ENCODE measurements at places on chromosomes 5 and 9. TPM values are rescaled to one million over a fixed set of nuclear protein-coding genes. Genes with fewer than 3 reads are reported as not detected.

LCN1 gene
- total RNA-seq: not detected

- peaks cover 4% of the 10 kb centered on the region for H3K27me3 ChIP-seq
- H3K4me1 ChIP-seq: no peaks in the 10 kb centered on the region
- no peaks in the 10 kb centered on the region for H3K36me3 ChIP-seq
- H3K27ac ChIP-seq: no peak overlapping the region
Observed at GRCh38 chr9:93003552-93004407, 54.7 kb upstream of the SUSD3 start.

GRCh38 chr5:54719384-54720283, 202.1 kb downstream of the SNX18 start:
- peak; percentile 45 for DNase-seq
- no peaks in the 10 kb centered on the region for H3K36me3 ChIP-seq
- H3K4me3 ChIP-seq: no peak overlapping the region

GRCh38 chr5:156124708-156125107, 202.3 kb upstream of the SGCD start:
- no peaks in the 10 kb centered on the region for H3K4me1 ChIP-seq
- no peak overlapping the region for H3K4me3 ChIP-seq
- H3K36me3 ChIP-seq: no peaks in the 10 kb centered on the region
- no peaks in the 10 kb centered on the region for H3K27me3 ChIP-seq
- H3K27ac ChIP-seq: no peak overlapping the region

DNA sequence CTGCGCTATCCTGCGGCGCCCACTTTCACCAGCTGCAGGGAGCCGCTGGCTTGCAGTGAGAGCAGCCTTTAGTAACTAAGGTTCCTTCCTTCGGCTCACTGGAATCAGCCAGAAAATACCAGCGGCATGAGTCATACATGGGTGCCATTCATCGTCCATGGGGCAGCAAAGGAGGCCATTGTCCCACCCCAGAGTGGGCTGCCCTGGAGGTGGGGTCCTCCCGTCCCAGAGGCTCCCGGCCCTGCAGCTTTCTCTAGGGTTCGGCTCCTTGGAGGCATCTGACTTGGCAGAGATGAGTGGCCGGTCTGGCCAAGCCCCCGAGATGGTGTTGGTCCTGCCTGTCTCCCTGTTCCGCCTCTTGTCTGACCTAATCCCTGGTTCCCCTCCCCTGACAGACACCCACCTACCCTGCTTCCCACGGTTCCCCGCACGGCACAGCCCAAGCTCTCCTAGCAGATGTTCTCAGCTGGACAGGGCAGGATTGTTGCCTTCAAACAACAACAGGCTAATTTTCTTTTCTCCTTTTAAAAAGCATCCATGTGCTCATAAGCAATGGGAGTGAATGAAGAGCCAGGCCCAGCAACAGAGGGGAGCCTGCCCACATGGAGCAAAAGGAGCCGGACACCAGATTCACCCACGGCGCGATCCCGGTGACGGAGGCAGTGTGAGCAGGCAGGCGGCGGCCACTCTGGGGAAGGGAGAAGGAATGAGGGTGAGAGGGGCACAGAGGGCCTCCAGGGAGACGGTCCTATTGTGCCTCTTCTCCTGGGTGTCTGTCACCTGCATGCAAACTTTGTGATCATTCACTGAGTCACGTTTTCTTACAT, 97.0 kb upstream of the COL5A1 start:
- H3K4me1 ChIP-seq: no peaks in the 10 kb centered on the region
- no peak overlapping the region for H3K4me3 ChIP-seq
- H3K36me3 ChIP-seq: no peaks in the 10 kb centered on the region
- DNase-seq: peak; percentile 29
- no peak overlapping the region for H3K27ac ChIP-seq

GRCh38 chr5:148970228-148970627, 92.6 kb downstream of the SH3TC2 start:
- no peak overlapping the region for H3K27ac ChIP-seq
- peaks cover 48% of the 10 kb centered on the region for H3K4me1 ChIP-seq
- no peak overlapping the region for H3K4me3 ChIP-seq
- H3K27me3 ChIP-seq: no peaks in the 10 kb centered on the region

- H3K4me3 ChIP-seq: no peak overlapping the region
- no peaks in the 10 kb centered on the region for H3K27me3 ChIP-seq
- no peaks in the 10 kb centered on the region for H3K36me3 ChIP-seq
- no peaks in the 10 kb centered on the region for H3K4me1 ChIP-seq
Observed at GRCh38 chr5:59099270-59099994, 516.6 kb downstream of the RAB3C start.

TMEFF1 gene
- total RNA-seq: 14.6 TPM

- DNase-seq: no peak
- H3K4me3 ChIP-seq: no peak overlapping the region
- no peaks in the 10 kb centered on the region for H3K36me3 ChIP-seq
Observed at GRCh38 chr5:80282054-80282453, 26.2 kb upstream of the SERINC5 start.

DCTN4 gene
- total RNA-seq: 42.8 TPM

MOCS2 gene
- total RNA-seq: 31.1 TPM

SLC45A2 gene
- not detected for total RNA-seq

DNA sequence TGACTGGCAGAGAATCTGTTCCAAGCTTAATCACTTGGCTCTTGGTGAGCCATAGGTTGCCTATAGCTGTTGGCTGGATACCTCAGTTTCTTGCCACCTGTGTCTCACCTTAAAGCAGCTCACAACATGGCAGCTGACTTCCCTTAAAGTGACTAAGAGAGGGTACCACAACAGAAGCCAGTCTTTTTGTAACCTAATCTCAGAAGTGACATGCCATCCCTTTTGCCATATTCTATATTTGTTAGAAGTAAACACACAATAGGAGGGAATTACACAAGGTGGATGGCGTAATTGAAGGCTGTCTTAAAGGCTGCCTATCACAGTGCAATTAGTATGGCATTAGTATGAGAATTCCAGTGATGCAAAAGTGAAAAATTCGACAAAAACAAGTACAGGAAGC, 28.1 kb downstream of the NIPBL start:
- H3K27ac ChIP-seq: no peak overlapping the region
- H3K4me1 ChIP-seq: no peaks in the 10 kb centered on the region
- no peaks in the 10 kb centered on the region for H3K27me3 ChIP-seq
- no peaks in the 10 kb centered on the region for H3K36me3 ChIP-seq
- DNase-seq: no peak
- H3K4me3 ChIP-seq: no peak overlapping the region

GRCh38 chr5:172245703-172246125, 37.9 kb downstream of the UBTD2 start:
- H3K27me3 ChIP-seq: no peaks in the 10 kb centered on the region
- DNase-seq: no peak
- no peaks in the 10 kb centered on the region for H3K4me1 ChIP-seq
- H3K4me3 ChIP-seq: no peak overlapping the region
- no peak overlapping the region for H3K27ac ChIP-seq

FANCC gene
- total RNA-seq: 14.0 TPM

DNA sequence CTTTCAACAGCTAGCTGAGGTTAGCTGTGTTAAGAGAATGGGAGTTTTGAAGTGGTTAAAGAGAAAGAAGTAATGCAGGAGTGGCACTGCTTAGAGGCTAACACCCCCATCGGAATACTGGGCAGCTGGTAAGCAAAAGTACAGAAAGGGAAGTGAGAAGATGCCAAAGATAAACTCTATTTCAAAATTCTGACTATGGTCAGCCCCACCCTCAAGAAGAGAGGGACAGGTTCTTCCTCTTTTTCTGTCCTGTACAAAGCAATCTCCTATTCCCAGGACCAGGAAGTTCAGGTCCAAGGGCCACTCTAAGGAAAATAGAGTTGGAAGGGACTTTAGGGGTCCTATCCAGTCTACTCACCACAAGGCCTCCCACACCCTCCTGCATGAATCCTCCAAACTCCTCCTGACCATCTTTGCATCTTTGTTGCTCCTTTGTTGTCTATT, 45.9 kb upstream of the JAK2 start:
- H3K4me1 ChIP-seq: peaks cover 23% of the 10 kb centered on the region
- no peaks in the 10 kb centered on the region for H3K27me3 ChIP-seq
- no peaks in the 10 kb centered on the region for H3K36me3 ChIP-seq

FBLL1 gene
- total RNA-seq: 0.44 TPM

GRCh38 chr5:172562443-172562842, 78.6 kb upstream of the NEURL1B start:
- no peaks in the 10 kb centered on the region for H3K36me3 ChIP-seq
- no peaks in the 10 kb centered on the region for H3K27me3 ChIP-seq
- H3K4me3 ChIP-seq: no peak overlapping the region
- no peak overlapping the region for H3K27ac ChIP-seq
- no peaks in the 10 kb centered on the region for H3K4me1 ChIP-seq
- no peak for DNase-seq

GNPDA1 gene
- 49.3 TPM for total RNA-seq

DNA sequence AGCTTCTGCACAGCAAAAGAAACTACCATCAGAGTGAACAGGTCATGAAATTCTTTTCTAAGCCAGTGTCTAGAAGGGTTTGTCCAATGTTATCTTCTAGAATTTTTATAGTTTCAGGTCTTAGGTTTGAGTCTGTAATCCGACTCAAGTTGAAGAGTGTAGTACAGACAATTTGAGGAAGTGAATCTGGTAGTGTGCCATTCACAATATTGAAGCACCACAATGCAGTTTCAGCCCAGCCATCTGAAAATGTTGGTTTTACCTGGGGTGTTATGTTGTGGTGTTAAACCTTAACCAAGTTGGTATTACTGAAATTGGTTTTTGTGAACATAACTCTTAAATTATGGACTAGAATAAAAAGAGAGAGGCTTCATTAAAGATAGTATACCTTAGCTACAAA, 77.2 kb downstream of the ADAMTS16 start:
- no peak for DNase-seq
- H3K4me1 ChIP-seq: no peaks in the 10 kb centered on the region
- H3K36me3 ChIP-seq: no peaks in the 10 kb centered on the region
- no peak overlapping the region for H3K4me3 ChIP-seq
- H3K27me3 ChIP-seq: no peaks in the 10 kb centered on the region

DNA sequence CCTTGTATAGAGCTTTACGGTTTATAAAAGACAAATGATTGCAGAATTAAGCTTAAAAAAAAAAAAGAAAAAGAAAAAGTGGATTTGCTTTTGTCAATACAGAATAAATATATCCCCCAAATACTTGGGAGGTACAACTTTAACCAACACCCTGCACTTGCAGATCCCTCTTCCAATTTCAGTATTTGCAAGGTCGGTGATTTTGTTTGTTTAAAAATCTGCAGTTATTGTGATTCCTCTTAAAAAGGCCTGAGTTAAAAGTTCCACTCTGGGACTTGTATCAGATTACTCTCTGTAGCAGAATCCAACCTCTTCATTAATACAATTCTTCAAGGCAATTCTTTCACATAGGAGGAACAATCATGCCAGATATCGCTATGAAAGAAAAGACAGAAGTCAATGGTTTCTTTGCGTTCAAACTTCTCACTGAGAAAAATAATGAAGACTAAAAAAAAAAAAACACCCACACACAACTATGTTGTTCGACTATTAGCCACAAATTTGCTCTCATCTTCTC, 400.9 kb downstream of the EBF1 start:
- H3K4me3 ChIP-seq: no peak overlapping the region
- H3K4me1 ChIP-seq: no peaks in the 10 kb centered on the region
- H3K27ac ChIP-seq: no peak overlapping the region

GRCh38 chr5:146878476-146879172, at the start of gene PPP2R2B:
PPP2R2B (minus strand) TSS chr5:146878757.
- H3K27ac ChIP-seq: no peak within 1 kb of the TSS
- H3K36me3 ChIP-seq: no peaks in the 10 kb centered on the region
- peaks cover 28% of the 10 kb centered on the region for H3K27me3 ChIP-seq
- no peak for DNase-seq

GRCh38 chr9:90991953-90992352, 190.3 kb downstream of the SYK start:
- DNase-seq: no peak
- no peaks in the 10 kb centered on the region for H3K27me3 ChIP-seq
- H3K27ac ChIP-seq: peak overlapping the region; percentile 46
- no peaks in the 10 kb centered on the region for H3K36me3 ChIP-seq

DNA sequence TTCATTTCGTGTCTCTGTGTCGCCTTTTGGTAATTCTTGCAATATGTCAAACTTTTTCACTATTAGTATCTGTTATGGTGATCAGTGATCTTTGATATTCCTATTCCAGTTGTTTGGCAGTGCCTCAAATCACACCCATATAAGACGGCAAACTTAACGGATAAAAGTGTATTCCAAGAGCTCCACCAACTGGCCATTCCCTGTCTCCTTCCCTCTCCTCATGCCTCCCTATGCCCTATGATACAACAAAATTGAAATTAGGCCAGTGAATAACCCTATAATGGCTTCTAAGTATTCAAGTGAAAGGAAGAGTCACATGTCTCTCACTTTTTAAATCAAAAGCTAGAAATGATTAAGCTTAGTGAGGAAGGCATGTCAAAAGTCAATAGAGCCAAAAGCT, 74.8 kb downstream of the CDK5RAP2 start:
- H3K4me1 ChIP-seq: no peaks in the 10 kb centered on the region
- H3K27ac ChIP-seq: no peak overlapping the region
- no peak for DNase-seq
- H3K4me3 ChIP-seq: no peak overlapping the region

DNA sequence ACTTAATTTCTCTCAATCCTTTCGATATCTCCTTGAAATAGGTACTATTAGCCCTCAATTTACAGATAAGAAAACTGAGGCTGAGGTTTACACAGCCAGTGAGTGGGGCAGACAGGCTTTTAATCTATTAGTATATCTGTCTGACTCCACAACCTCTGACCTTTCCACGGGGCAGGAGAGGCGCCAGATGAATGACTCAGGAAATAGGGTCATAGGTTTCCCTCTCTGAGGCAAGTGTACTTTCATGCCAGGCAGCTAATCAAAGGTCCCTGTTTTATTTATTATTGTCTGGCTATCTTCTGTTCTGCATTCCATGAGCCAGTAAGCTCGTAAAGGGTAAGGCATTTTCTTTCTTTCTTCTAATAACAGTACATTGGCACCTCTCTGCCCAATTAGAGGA, 79.6 kb upstream of the KLF4 start:
- no peaks in the 10 kb centered on the region for H3K36me3 ChIP-seq
- no peak overlapping the region for H3K27ac ChIP-seq
- H3K27me3 ChIP-seq: no peaks in the 10 kb centered on the region
- H3K4me3 ChIP-seq: no peak overlapping the region
- DNase-seq: peak; percentile 13

DNA sequence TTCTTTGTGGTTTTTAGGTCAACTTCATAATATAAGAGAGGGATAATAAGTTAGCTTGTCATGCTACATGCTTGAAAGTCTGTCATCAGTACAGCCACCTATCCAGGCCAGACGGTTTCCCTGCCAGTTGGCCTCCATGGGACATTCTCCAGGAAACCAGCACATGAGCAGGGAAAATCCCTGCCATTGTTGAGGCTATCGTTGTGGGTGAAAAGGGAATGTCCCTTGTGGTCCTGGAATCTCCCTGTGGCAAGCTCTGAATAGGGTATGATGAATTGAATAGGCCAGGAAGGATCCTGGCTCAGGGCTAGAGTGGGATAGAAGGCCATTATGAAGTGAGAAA, 12.3 kb downstream of the F2RL1 start:
- peaks cover 5% of the 10 kb centered on the region for H3K36me3 ChIP-seq
- peaks cover 13% of the 10 kb centered on the region for H3K4me1 ChIP-seq
- H3K27me3 ChIP-seq: no peaks in the 10 kb centered on the region

PCDHB1 gene
- not detected for total RNA-seq

PCA3 gene
- 0.32 TPM for total RNA-seq

DNA sequence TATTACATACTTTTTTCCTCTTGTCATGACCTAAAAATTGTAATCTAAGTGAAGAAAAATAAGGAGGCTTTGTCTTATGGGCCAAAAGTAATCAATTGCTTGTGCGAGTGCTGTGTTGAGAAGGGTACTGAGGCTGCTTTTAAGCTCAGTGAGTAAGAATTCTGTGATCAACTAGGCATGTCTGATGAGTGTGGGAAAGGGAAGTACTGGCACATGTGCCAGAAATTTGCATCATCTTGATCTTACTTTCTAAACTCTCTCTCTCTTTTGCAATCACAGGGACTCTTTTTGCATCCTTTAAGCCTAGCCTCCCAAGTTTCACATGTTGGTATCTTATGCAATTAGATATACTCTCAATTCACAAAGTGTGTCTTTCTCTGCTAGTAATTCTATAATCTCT, 329.9 kb downstream of the KIF4B start:
- H3K27me3 ChIP-seq: no peaks in the 10 kb centered on the region
- no peak overlapping the region for H3K27ac ChIP-seq
- H3K36me3 ChIP-seq: no peaks in the 10 kb centered on the region
- no peak overlapping the region for H3K4me3 ChIP-seq

All from endothelial cell of umbilical vein (primary cell).